Naive thymus-derived CD4-positive, alpha-beta T cell (primary cell): ENCODE measurements at places on chromosomes 7 and 10. TPM values are rescaled to one million over a fixed set of nuclear protein-coding genes. Genes with fewer than 3 reads are reported as not detected.

Gene BICC1
- 0.10 TPM for total RNA-seq

Gene ANK3
- 61.4 TPM for total RNA-seq

Gene PITX3
- total RNA-seq, result not detected in 2 replicates

Gene GAD2
- not detected in 2 replicates for total RNA-seq
